ENCODE measurements at places on chromosomes 3 and 15. TPM values are rescaled to one million over a fixed set of nuclear protein-coding genes. Genes with fewer than 3 reads are reported as not detected.

The GABRB3 gene
- total RNA-seq: 1.3 TPM

The AMIGO3 gene
- not detected for total RNA-seq

The SKOR1 gene
- total RNA-seq: not detected

The LMAN1L gene
- not detected for total RNA-seq

The PRSS50 gene
- not detected for total RNA-seq

GRCh38 chr3:87997298-87997697 lies 61.5 kb downstream of the CGGBP1 start:
- no peak for DNase-seq

- DNase-seq: no peak
Observed at GRCh38 chr3:100546020-100546744, 53.8 kb downstream of the TMEM45A start.
